ENCODE measurements at places on chromosomes 16 and 17.
A peak's percentile ranks its signal among the peaks of the same experiment; 100 is the strongest.

DNA sequence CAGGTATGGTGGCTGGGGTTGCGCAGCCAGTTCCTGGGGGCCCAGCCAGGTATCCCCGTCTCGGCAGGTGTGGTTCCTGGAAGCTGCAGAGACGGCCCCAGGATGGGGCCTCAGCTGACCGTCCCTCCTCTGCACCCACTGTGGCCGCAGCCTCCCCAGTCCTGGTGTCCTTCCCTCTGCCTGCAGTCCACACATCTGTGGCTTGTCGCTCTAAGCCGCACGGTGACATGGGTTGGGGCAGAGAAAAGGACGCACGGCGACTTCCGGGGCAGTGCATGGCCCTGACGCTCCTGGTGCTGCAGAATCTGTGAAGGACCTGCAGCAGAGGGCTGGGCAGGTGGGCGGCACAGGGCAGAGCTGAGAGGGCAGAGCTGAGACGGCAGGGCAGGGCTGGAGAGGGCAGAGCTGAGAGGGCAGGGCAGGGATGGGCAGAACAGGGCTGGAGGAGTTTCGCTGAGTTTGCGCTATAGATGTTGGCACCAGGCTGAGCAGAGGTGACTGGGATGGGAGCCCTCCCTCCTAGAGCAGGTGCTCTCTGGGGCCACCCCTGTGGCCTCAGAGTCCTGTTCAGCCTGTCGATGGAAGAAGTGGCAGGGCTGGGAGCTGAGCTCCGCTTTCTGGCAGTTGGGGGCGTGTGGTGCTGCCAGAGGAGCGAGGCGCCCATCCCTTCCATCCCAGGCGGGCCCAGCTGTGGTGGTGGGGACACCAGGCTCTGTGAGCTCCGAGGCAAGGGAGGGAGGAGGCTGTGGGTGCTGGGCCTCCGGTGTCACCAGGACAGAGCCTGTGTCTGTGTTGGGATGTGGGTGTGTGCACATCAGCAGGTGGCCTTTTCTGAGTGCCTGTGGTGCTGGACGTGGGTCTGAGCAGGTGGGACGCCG lies 23.0 kb downstream of the TSC2 start:
- no peak for DNase-seq

DNA sequence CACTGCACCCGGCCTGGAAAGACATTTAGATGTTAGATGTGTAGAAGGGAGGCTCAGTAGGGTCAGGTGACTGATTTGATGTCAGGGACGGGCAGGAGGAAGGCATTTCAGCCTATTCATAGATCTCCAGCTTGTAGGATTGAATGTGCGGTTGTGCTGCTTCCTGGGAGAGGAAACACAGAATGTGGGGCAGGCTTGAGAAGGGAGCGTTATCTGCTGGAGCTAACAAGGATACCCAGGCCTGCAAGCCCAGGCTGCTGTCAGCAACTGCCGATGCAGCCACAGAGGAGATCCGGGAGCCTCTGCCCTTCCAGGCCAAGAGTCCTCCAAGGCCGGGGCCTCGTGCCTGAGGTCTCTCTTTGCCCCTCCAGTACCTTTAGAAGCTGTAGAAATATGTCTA lies 205.6 kb downstream of the SPECC1 start:
- DNase-seq, result no peak

GRCh38 chr17:82003411-82004381 lies 19.0 kb downstream of the CENPX start:
- DNase-seq, result no peak

DNA sequence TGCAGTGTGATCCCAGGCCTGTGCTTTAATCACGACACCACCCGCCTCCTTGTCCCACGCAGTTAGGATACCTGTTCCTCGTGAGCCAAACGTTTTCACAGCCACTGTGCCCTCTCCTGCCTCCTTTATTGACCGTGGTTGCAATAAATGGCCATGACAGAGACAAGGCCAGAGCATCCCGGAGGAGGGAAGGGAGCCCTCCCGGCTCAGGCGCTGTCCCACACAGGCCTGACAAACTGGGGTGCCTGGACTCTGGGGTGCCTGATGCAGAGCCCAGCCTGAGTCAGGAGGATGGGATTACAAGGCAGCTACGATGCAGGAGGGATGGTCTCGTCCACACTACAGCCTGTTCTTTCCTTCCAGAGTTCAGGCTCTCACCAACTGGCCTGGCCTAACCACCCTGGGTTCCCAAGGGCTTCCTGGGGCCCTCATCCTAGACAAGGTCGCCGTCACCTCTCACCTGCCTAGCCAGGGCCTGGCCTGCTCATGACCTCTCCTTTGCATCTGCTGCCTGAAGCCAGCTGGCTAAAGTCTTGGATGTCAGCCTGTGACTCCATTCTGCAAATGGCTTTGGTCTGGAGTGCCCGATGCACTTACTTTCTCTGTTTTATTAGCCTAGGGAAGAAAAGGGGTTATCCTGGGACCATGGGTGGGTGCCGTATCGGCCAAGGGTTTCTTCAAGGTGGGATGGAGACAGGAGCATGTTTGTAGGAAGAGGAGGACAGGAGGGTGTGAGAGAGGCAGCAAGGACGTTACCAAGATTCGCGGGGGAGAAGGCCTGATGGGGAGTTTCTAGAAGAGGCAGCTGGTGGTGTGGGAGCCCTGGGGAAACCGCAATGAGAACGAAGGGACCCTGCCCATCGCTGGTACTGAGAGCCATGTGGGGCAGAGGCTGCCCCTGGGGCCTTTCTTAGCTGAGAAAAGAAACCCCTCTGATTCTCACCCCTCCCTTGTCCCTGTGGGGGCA lies 234.3 kb upstream of the TNRC6C start:
- DNase-seq, result no peak

DNA sequence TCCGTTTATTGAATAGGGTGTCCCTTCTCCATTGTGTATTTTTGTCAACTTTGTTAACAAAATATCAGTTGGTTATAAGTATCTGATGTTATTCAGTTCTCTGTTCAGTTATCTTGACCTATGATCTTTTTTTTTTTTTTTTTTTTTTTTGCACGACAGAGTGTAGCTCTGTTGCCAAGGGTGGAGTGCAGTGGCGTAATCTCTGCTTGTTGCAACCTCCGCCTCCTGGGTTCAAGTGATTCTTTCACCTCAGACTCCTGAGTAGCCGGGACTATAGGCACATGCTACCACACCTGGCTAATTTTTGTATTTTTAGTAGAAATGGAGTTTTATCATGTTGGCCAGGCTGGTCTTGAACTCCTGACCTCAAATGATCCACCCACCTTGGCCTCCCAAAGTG lies 215.8 kb downstream of the BCAS3 start:
- no peak for DNase-seq

- peak; percentile 81 for DNase-seq
Measured at GRCh38 chr17:29778956-29779811, 150.8 kb downstream of the SSH2 start.

DNA sequence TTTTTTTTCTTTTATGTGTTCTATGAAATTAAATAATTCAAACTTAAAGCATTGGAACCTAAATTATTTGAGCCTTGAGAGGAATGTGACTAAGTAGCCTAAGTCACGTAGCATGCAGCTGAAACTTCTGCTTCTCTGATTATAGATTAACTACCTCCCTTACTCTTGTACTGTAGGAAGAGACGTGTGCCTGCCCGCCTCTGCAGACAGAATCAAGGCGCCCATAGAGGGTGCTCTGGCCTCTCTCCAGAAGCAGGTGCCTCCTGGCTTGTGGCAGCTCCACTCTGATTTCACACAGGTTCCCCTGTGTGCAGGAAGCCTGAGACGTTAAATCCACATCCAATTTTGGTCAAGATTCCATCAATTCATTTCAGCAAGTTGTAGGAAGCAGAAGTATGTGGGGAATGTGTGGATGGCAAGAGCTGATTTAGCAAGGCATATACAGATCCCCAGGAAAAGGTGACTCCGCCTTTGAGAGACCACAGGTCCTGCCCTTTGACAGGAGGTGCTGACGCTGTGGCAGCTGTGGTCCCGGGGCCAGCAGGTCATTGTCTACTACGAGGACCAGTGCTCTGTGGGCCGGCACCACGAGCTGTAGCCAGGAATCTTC lies 1418.8 kb downstream of the CDH11 start:
- no peak for DNase-seq

DNA sequence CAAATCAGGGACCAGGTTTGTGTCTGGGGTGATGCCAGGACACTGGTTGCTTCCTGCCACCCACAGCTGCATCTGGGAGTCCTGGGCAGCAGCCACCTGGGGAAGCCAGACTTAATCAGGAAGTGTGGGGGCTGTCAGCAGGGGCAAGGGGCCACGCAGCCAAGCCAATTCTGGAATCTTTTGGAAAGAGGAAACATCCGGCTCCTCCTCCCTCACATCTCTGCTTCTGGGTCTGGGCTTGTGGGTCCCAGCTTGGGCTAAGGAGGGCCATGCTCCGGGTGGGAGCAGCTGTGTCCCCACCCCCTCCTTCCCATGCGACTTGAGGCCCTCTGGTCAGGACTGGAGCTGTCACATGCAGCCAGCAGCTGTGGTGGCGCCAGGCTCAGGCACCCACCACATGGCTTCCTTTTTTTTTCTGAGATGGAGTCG lies 37.0 kb upstream of the CCDC182 start:
- DNase-seq, result no peak

DNA sequence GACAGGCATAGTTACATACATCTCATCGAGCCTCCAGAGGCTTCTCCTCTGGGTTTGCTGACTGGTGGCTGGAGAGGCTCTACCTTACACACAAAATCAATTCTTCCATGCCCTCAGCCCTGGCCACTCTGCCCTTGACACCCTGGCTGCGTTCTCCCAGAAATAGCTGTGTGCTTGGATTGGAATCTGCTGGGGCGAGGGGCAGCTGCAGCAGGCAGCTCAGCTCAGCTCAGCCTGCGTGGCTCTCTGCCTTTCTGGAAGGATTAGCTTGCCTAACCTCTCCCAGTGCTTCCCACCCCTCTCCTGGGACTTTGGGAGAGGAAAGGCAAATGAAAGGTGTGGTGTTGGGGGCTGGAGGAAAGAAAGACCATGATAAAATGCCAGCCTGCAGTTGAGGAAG lies 216.1 kb downstream of the ENGASE start:
- DNase-seq, result no peak

GRCh38 chr16:79800016-79800608 lies 199.6 kb upstream of the MAF start:
- DNase-seq, result no peak

DNA sequence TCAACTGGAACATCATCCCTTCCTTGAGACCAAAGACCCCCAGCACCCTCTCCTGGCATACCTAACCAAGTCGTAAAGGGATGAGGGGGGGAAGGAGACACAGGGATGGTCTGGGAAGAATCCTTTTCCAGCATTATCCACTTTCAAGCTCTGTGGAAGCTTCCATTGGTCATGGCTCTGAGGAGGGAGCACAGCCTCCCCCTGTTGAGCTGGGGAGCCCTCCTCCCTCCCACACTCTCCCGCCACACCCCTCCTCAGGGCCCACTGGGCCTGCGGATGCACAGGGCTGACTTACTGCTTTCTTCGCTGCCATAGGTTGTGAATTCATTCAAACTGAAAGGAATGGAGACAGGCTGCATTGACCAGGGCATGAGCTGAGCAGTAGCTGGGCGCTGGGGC lies 12.4 kb downstream of the CSF3 start:
- DNase-seq, result no peak

GRCh38 chr17:4109449-4109848 lies 33.4 kb downstream of the ZZEF1 start:
- no peak for DNase-seq

GRCh38 chr16:86575754-86576557 lies 2.4 kb upstream of the FOXL1 start:
- no peak for DNase-seq

GRCh38 chr17:13297183-13297582 lies 279.4 kb upstream of the ELAC2 start:
- DNase-seq, result no peak

DNA sequence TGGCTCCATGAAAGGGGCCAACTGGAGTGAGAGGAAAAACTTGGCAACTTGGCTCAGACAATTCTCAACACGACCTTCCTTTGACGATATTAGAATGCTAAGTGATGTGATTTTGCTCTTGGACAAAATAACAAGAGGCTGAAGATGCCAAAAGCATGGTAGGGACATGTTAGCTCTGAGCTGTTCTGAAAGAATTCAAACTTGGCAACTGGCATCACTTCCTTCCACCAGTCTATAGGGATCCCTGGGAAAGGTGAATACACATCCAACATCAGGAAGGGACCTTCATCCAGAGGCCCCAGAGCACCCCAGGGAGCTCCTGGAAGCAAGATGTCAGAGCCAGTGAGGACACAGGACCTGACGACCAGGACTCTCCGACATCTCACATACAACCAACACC lies 4.3 kb downstream of the KRT37 start:
- DNase-seq, result no peak

DNA sequence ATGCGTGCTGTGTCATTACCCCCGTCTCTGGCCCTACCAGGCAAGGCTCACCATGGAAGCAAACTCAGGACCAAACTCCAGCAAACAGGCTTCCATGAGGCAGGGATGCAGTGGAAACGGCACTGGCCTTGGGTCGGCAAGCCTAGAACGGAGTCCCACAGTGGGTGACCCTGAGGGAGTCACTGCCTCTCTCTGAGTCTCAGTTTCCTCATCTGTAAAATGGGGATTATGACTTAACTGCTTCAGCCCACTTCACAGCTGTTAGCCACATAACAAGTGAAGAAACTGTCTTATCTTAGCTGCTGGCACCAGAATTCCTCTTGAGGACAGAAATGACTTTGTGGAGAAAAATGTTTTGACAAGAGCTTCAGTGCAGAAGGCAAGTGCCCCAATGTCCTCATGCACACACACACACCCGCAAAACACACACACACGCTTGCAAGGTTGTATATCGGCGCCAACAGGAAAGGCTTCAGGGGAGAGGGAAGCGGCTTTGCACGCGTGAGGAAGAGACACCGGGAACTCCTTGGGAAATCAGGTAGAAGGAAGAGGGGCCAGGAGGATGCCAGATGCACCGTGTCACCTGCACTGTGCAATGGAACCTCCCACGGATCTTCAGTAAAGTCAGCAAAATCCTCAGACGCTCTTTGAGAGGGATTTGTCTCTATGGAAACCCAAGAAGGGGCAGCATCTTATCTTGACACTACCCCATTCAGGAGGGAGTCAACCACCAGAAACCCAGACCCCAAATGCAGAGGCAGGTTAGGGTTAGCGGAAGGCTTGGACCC lies 53.7 kb downstream of the GSG1L start:
- DNase-seq, result no peak

DNA sequence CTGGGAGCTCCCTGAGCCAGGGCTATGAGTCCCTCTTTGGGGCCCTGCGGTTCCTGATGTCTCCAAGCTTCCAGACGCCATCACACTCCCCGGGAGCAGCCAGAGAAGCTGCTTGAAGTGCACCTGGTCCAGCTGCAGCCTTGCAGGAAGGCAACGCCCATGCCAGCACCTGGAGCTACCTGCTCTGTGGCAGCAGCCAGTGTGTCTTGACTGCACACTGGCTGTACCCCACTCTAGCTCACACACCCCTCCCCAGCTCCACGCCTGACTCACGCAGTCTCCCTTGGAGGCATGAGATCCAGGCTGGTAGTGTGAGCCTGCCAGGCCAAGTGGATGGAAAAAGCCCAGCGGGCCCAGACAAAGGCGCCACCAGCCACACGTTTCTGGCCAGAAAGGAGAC lies 63.3 kb downstream of the USP32 start:
- DNase-seq, result no peak

- no peak for DNase-seq
Measured at GRCh38 chr16:28011971-28012445, 51.5 kb downstream of the GSG1L start.
